ENCODE measurements at places on chromosomes 1 and 21.

GRCh38 chr1:83596331-83596730 is 402.6 kb downstream of the TTLL7 start:
- DNase-seq = no peak

GRCh38 chr21:37118187-37118826 is 45.3 kb downstream of the TTC3 start:
- no peak for DNase-seq

DNA sequence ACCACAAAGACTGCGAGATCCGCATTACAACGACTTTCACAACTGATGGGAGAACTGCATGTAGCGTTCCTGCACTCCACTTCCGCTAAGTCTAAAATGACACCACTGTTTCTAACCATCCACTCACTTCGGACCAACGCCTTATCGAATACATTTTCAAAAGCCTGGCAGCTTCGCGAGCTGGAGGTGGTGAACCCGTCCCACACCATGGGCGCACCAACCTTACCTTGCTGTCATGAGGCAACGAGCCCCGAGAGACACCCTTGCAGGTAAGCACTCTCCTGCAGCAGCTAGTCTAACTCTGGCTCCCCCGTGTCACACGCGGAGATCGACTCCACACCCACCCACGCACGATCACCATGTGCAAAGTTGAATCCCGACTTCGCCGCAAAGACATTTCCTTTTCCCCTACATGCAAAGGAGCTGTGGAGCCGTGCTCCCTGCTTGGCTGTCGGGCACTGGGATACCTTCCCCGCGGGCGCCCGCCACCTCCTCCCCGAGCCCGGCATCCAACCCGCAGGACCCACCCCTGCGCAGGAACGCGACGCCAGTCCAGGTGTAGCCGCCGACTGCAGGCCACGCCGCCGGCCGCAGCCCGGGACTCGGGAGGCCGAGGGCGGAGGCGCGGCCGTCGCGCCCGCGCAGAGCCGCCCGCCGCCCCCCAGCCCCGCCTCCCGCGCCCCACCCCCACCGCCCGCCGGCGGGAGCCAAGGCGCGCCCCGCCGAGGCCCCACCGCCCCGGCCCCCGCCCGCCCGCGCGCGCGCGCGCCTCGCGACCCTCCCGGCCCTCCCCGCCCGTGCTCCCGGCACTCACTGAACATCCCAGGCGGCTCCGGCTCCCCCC is 629 bp downstream of the TAF5L start:
- peak; percentile 19 for DNase-seq

DNA sequence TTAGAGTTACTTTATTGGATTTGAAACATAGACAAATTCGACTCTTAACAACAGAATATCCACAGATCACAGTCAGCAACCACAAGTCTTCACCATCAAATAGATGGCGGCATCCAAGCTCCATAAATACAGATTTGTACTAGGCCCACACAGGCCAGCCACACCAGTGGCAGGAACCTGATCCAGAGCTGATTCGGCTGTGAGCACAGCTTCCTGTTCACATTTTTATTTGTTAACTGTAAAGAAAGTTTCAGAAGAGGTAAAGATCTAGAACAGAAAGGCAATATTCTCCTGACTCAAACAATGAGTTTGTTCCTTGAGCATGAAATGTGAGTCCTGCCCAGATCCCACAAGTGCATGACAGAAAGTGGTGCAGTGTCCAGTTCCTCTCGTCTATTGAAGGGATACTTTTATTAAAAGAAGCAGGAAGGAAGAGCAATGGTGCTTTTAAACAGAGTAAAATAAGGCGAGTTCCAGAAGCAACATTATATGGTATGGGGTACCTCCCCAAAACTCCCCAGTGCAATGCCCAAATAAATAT is 205.8 kb downstream of the SLC45A1 start:
- no peak for DNase-seq

DNA sequence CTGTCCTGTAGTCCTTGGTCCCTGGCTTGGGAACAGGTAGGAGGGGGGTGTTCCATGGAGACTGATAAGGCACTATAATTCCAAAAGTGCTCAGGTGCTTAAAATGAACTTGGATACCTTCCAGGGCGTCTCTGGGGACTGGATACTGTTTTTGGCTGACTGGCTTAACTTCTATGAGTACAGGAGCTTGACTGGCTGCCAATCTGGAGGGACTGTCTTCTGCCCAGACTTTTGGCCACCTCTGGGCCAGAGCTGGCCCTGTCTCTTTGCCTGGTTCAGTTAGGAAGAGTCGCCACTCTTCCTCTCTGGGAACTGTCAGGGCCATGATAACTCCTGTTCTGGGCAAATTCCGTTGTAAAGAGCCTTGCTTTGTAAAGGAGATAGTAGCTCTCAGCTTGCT is 407.0 kb downstream of the TGFB2 start:
- DNase-seq = no peak

DNA sequence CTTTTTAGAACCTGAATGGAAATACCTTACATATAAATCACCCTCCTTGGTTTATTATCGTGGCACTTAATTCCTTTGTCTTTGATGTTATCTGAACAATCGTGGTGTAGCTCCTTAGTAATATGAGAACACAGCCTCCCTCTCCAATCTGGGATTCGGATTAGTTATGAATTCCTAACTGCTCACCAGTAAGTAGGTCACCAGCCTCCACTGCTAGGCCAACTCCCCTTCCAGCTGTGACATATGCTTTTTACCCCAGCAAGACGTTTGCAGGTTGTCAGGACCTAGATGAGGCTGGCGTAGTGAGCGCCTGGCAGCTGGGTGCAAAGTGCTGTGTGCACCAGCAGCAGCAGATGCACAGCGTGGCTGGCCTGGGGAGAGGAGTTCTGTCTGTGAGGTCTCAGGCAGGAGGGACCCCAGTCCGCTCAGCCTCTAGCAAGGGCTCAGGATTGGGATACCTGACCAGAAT is 38.2 kb downstream of the NTPCR start:
- no peak for DNase-seq

DNA sequence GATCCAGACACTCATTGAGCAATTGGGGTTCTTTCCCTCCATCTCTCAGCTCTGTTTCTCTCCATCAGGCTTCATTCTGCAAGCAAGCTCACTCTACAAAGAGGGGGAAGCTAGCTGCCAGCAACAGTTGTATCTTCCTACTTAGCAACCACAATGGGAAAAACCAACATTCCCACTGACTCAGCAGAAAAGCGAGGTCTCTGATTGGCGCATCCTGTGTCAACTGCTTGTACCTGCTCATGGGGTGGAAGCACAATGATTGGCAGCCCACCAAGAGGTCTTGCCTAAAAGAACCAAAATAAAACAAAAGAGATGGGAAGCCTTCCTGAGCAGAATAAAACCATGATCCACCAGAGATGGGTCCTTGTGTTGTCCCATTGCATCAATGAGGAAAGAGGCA is 4.0 kb upstream of the CDA start:
- no peak for DNase-seq

DNA sequence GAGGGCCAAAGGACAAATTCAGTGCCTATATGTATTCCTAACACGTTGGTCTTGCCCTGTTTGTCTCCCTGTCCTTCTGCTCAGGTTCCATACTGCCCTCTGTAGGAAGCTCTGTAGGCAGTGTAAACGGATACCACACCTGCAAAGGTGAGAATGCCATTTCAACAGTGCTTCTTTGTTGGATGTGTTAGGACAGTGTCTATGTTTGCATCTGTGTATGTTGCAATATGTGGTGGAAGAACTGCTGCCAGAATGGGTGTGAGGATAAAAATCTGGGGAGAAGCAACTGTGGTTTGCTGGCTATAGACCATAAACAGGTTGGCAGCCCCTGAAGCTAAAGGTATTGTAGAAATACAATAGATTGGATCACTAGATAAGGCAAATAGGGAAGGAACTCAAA is 113.1 kb upstream of the BMP8A start:
- DNase-seq = no peak

GRCh38 chr1:1038694-1039093 is 18.8 kb downstream of the AGRN start:
- DNase-seq = no peak

GRCh38 chr1:2228157-2228594 is at the start of gene SKI:
Gene SKI (plus strand): TSS chr1:2228319. CDS start chr1:2228767, 448 bp downstream.
- DNase-seq = no peak

- no peak for DNase-seq
Observed at GRCh38 chr1:155833665-155834295, 23.2 kb downstream of the GON4L start.

- DNase-seq = peak; percentile 1
Observed at GRCh38 chr1:243946946-243947345, 96.9 kb upstream of the AKT3 start.

- DNase-seq = no peak
Observed at GRCh38 chr21:43691086-43691795, 27.7 kb upstream of the PDXK start.

DNA sequence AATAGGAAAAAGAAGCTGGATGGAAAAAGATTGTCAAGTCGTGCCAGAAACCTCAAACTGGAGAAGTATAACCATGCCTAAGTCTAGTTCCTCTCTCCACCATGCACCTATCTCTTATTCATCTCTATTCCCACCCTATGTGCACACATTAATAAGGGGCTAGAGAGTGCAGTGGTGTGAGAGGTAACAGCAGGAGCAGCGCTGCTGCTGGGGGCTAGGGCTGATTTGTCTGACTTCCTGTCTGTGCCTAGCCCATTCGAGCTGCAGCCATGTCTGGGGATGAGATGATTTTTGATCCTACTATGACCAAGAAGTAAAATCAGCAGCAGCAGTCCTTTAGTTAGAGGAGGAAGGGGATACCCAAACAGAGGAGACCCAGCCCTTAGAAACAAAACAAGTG is 43.0 kb downstream of the TRIM33 start:
- DNase-seq = no peak

- no peak for DNase-seq
Observed at GRCh38 chr1:184822267-184822666, 67.6 kb upstream of the EDEM3 start.

DNA sequence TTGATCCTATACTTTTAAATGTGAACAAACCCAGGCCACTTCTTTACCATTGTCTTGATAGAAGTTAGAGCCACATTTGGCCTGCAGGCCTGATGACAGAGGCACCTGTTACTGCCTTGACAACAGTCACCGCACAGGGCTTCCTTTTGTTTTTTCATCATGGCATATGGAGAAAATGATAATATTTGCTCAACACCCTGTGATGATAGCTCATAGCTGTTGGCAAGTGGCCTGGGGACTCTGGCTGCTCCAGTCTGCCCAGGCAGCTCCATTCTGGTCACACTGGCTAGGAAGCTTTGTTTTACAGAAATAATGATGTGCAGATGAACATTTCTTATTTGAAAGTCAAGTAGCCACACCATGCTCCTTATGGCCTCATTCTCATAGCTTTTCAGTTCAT is 89.6 kb upstream of the GPR88 start:
- DNase-seq = no peak

GRCh38 chr1:242140836-242141235 is 141.9 kb upstream of the MAP1LC3C start:
- DNase-seq = no peak

GRCh38 chr1:164967300-164967699 is 389.2 kb downstream of the LMX1A start:
- no peak for DNase-seq

GRCh38 chr1:164240081-164240480 is 318.9 kb upstream of the PBX1 start:
- DNase-seq = no peak

- DNase-seq = no peak
Observed at GRCh38 chr1:59705466-59706302, 109.1 kb upstream of the HOOK1 start.

GRCh38 chr1:155026154-155026553 is 7.4 kb downstream of the DCST2 start:
- no peak for DNase-seq

DNA sequence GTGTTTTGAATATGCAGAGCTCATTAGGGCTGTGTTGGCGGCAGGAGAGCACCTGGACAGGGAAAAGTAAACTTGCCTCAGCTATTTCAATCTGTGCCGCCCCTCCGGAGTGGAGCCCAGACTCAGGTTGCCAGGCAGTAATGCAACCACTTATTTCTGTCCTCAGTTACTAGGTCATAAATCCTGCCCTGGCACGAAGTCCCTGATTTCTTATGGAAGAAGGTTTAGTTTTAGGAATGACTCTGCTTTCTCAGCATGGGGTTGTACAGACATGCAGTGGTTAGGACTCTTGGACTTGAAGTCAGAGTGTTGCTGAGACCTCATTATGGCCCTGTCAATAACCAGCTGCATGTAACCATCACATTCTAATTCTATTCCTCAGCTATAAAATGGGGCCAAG is 98.3 kb upstream of the FGGY start:
- no peak for DNase-seq

- no peak for DNase-seq
Observed at GRCh38 chr1:162644986-162645314, 12.7 kb downstream of the DDR2 start.

All from stimulated activated CD8-positive, alpha-beta memory T cell treated with anti-CD3 and anti-CD28 coated beads, Interleukin-2, amount 100 ng/mL, for 1 hour (primary cell).